ENCODE measurements at places on chromosomes 3 and 15.

DNA sequence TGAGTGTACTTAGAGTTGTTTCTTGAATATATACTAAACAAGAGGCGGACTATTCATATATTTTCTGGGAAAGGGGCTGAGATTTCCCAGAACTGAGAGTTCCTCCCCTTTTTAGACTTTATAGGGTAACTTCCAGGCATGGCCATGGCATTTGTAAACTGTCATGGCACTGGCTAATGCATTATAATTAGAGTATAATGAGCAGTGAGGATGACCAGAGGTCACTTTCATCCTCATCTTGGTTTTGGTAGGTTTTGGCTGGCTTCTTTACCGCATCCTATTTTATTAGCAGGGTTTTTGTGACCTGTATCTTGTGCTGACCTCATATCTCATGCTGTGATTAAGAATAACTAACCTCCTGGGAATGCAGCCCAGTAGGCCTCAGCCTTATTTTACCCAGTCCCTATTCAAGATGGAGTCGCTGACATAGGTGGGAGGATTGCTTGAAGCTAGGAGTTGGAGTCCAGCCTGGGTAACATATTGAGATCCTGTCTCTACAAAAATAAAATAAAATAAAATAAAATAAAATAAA, 91.4 kb downstream of the MOBP start:
- no peak for DNase-seq

- no peak for DNase-seq
Observed at GRCh38 chr3:38421679-38422336, 31.9 kb upstream of the ACVR2B start.

DNA sequence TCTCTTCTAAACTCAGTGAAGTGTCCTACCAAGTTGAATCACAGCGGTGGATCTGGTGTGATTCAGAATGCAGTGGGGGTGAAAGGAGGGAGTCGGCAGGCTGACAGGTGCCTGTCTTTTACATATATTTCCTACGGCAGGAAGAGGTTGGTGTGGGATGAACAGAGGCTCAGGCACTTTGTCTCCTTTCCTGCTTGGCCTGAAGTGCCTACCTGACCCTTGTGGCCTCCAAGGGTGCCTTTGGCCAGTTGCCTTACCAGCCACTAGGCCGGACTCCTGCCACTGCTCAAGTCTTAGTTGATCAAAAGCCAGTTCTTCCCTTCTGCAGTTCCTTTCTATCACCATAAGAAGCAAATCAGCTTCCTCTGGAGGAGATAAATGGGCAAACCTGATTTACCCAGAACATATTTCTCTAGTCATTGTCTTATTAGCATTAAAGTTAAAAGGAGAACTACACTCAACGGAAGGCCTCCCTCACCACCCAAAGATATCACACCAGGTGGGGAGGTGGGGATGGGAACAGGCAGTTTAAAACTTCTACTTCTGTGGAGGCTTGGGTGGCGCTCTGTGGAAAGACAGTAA, 52.1 kb downstream of the CRTC3 start:
- DNase-seq = no peak

DNA sequence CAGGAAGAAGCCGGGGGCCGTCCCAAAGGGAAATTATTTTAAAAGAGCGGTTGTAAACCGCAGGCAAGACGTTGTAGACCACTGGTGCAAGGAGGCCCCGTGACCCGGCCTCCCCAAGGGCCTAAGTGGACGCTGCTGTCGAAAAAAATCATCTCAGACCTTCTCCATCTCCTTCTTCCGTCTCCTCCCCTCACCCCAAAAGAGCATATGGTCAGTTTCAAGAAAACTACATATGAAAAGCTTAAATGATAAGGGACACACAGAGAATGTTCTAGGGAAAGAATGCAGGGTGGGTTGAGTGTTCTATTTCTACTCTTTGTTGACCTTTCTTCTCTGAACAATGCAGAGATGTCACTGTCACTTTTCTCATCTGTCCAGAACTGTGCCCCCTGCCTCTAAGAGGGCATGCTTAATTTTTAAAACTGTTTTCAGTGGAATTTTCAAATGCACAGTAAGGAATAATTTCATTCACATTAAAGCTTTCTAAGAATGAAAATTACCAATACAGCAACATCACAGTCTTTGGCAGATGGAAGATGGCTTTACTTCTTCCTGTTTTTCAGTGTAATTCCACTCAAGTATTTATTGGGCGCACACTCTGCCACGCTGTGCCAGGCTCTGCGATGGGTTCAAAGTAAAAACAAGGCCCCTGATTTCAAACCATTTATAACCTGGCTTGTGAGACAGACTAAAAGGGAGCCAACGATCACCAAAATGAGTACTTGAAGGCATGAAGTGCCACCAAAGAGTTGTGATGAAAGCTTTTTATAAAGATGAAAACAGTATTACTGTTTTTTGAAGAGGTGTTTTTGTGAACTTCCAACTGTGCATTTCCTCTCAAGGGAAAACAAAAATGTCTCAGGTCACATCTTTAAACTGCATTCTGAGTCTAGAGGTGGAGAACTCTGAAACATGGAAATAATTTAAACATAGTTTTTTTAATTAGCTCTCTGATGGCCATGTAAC, 891 bp upstream of the TOP2B start:
- peak; percentile 77 for DNase-seq

DNA sequence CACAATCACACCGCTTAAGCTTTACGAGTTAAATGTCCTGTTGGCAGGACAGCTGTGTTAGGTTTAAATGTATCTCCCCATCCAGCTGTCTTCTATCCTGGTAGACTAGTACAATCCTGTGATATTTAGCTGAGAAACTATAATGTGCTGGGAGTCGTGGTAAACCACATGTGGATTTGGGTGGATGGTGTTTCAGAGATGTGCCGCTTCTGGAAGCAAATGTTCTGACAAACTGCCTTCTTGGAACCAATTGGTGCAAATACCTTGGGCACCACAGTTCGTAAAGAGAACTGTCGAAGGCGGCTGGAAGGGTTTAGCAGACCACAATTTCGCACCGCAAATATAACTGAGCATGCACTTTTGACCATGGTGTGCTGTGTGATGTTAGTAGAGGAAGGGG, 15.0 kb downstream of the SCG5 start:
- no peak for DNase-seq

- DNase-seq = no peak
Observed at GRCh38 chr3:115590873-115591272, 32.4 kb upstream of the GAP43 start.

DNA sequence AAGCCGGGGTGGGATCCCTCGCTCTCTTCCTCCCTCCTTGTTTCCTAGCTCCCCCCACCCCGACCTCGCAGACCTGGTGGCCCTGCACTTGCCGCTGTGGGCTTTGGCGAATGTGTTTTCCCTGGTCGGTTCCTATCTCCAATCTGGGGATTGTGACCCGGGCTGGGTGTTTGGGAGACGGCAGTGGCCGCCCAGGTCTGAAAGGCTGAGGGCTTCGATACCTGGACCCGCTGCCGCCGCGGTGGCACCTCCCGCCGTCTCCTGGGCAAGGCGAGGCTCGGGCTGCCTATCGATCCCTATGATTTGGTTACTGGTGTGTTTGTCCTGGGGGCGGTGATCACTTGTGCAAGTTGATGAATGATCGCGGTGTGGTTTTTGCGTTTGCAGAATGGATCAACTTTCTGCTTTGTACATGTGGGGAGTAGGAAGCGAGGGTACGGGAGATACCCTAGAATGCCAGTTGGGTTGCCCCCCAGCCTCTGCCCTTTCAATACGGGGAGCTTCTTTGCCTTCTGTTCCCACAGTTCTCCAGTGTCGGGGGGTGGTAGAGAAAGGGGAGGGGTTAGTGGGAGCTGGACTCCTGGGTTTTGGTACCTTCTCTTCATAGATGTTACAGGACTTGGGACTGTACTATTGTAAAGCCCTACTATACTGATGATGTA, 3.0 kb downstream of the BBX start:
- no peak for DNase-seq

- DNase-seq = no peak
Observed at GRCh38 chr3:133388696-133389395, 11.0 kb upstream of the BFSP2 start.

- no peak for DNase-seq
Observed at GRCh38 chr3:95302044-95302443, 1239.2 kb downstream of the NSUN3 start.

DNA sequence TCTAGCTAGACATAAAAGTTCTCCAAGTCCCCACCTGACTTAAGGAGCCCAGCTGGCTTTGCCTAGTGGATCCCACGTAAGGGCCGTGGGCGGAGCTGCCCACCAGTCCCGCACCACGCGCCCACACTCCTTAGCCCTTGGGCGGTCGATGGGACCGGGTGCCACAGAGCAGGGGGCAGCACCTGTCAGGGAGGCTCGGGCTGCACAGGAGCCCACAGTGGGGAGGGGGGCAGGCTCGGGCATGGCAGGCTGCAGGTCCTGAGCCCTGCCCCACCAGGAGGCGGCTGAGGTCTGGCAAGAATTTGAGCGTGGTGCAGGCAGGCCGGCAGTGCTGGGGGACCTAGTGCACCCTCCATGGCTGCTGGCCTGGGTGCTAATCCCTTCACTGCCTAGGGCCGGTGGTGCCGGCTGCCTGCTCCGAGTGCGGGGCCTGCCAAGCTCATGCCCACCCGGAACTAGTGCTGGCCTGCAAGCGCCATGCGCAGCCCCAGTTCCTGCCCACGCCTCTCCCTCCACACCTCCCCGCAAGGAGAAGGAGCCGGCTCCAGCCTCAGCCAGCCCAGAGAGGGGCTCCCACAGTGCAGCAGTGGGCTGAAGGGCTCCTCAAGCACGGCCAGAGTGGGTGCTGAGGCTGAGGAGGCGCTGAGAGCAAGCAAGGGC, 78.7 kb downstream of the SLC6A1 start:
- DNase-seq = no peak

- no peak for DNase-seq
Observed at GRCh38 chr15:98799461-98800390, 151.4 kb downstream of the IGF1R start.

DNA sequence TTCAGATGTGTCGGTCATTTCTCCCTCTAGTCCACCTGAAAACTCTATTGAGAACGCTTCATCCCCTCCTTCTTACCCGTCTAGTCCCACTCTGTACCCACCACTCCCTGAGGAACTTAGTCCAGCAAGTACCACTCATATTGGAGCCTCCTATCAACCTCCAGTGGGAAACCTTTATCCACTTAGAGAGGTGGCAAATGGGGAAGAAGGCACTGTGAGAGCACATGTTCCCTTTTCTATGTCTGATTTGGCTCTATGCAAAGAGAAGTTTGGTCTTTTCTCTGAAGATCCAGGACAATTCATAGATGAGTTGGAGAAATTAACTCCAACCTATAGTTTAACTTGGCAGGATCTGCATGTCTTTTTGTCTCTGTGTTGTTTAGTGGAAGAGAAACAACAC, 17.0 kb upstream of the RPN1 start:
- no peak for DNase-seq

DNA sequence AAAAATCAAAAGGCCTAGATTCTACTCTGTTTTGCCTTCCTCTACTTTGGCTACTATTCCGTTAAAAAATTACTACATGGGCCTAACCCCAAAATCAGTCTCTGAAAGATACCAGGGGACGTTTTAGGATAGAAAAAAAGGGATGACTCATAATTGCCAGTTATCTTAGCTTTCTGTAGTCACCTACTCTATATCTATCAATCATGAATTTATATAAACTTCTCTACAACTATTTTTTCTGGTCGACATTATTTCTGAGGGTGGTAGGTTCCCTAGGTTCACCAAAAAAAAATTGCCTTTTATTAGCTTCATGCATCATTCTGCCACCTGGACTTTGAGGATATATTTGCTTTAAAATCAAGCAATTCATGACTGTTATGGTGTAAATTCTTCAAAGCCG, 36.5 kb downstream of the RAF1 start:
- DNase-seq = no peak

DNA sequence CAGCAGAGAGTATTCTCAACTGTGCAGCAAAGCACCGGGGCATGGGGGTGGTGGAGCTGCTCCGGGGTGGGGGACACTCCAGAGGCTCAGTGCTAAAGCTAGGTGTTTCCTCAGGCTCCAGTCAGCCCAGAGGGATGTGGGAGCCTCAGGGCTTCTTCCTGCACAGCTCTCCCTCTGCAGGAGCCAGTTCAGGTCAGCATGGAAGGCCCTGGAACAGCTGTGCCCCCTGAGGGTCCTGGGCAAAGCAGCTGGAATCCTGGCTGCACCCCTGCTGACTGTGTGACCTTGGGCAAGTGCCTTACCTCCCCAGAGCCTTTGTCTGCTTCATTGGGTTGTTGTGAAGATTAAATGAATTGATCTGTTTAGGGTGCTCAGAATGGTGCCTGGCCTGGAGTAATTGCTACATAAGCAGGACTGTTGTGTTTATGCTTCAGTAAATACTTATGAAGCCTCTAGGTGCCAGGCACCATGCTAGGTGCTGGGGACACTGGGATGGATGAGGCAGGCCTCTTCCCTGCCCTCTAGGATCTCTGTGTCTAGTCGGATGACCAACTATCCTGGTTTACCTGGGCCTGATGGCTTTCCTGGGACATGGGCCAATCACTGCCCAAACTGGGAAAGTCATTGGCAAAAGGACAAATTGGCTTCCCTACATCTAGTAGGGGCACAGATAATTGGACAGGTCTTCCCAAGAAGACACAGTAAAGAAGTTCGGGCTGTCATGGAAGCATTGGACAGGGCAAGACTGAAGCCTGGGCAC, 64.2 kb upstream of the LCTL start:
- no peak for DNase-seq

DNA sequence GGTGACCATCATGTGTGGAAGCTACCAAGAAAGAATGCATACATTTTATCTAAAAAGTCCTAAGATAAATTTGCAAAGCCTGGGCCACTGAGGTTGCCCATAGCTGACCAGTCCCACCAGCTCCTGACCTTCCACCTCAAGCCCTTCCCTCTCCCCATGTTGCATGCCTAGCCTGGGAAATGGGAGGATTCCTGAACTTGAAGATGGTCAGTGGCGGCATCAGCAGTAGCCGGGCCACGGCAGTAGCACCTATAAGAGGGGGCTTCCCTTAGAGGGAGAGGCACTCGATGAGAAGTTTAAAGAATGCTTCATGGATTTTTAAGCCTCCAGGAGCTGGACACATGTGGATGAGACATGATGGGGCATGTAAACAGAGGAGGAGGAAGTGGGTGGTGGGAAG, 172.1 kb downstream of the KLF13 start:
- no peak for DNase-seq

DNA sequence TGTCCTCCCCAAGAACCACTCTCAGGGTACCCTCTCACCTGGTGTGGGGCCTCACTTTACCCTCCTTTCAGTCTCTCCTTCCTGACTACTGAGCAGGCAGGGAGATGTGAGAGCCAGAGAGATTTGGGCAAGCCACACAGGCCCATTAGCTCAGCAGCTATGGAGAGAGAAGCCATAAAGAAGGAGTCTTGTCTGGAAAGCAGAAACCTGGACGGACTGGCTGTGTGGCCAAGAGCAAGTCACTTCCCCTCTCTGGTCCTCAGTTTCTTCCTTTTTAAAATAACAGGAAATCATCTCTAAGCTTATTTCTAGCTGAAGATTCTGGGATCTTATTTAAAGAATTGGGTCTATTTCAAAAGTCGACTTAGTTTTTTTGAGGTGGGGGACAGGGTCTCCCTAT, 65.8 kb upstream of the ZNF148 start:
- DNase-seq = no peak
